ENCODE measurements at places on chromosomes 6 and 20. TPM values are rescaled to one million over a fixed set of nuclear protein-coding genes. Genes with fewer than 3 reads are reported as not detected.

The LTB gene
- 0.53 TPM for total RNA-seq

The RWDD1 gene
- 34.7 TPM for total RNA-seq

The CCN5 gene
- total RNA-seq: 27.5 TPM

The COL11A2 gene
- 0.83 TPM for total RNA-seq

The HLA-DMB gene
- total RNA-seq: 2.2 TPM

The NRN1 gene
- 0.59 TPM for total RNA-seq

The PRICKLE4 gene
- total RNA-seq: 0.64 TPM

The BMP7 gene
- total RNA-seq: 0.34 TPM

The TEAD3 gene
- 7.9 TPM for total RNA-seq

The CD93 gene
- not detected for total RNA-seq

The ITPR3 gene
- total RNA-seq: 39.4 TPM

The OR2B6 gene
- not detected for total RNA-seq

The DAAM2 gene
- total RNA-seq: 0.04 TPM

The ZFP57 gene
- not detected for total RNA-seq

The SIRPG gene
- not detected for total RNA-seq

All from A549 treated with Mapracorat at 1 μM for 4 hours (cell line).